ENCODE measurements at places on chromosomes 7 and 10.

DNA sequence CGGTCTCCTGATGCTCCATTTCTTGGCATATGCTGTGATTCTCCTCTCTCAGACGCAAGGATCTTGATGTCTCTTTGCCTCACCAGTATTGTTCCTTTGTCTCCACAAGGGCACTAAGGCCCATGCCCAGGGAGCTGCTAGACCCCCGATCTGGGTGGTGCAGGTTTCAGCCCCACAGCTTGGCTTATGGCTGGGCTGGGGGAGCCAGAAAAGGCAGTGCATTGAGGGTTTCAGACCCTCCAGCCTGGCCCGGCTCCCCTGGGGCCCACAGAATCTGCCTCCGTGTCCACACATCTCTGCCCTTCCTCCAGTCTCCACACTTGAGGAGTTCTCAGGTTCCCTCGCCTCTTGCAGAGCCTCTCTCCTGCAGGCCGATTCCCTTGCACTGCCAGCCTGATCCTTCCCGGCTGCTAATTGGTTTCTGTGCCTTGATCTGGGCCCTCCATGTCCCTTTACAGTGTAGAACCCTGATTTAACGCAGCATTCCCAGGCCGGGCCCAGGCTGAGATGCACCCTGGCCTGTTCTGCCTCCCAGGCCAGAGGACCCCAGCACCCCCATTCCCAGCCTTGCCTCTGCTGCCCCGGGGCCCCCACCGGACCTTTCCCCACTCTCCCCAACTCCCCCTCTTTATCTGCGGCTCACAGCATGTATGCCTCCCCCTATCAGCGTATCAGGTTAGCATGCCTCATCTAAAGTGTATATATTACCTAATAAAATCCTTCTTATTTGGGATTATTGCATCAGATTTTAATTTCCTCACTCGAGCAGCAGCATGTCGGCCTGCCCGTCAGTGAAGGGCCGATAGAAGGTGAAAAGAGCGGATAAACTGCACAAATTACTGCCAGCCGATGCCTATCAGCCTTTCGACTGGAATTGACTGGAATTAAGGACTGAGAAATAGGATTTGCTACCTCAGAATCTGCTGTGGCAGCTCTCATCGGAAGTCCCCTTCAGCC, 145.7 kb downstream of the C10orf105 start:
- DNase-seq: no peak

DNA sequence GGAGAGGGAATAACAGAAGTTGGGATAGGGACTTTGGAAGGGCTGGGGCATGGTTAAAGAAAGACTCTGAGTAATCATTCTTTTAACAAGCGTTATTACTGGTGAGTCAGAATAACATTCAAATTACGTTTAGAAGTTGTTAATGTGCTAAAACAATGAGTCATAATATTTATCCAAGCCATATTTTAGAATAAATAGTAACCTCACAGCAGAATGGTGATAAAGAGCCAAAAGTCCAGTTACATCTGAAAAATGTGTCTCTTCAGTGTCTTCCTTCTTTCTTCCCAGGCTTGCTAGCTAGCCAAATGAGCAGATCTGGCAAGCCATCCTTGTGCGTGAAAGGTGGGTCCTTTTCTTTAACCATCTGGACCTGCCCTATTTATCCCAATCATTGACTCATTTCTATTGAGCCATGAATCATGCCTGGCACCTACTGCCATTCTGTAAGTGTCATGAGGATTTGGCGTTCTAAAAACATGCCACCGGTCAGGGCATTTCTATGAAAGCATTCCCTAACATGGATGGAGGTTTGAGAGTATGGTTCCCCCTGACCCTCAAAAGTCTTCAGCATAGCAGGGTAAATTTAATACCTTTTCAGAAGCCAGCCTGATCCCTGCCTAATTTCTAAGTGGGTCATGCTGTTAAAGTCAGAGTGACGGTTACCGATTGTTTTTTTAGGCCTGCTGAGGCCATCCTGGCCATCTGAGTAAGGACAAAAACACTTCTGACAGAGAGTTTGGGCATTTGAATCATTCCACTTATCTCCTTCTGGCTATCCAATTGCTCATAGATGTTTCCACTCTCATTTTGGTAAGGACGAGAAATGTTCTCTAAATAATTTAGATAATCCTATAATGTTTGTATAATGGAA, 26.9 kb downstream of the MYPN start:
- no peak for DNase-seq

DNA sequence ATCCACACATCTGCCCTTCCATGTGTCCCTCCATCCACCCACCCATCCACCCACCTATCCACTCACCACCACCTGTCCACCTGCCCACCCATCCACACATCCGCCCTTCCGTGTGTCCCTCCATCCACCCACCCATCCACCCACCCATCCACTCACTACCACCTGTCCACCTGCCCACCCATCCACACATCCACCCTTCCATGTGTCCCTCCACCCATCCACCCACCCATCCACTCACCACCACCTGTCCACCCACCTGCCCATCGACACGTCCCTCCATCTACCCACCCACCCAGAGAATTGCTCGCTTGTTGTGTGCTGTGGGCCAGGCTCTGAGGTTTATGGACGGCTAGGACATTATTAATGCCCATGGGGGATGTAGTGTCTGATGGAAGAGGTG, 500.2 kb downstream of the DNAJB6 start:
- no peak for DNase-seq

GRCh38 chr7:54864663-54865062, 105.7 kb upstream of the SEC61G start:
- no peak for DNase-seq

DNA sequence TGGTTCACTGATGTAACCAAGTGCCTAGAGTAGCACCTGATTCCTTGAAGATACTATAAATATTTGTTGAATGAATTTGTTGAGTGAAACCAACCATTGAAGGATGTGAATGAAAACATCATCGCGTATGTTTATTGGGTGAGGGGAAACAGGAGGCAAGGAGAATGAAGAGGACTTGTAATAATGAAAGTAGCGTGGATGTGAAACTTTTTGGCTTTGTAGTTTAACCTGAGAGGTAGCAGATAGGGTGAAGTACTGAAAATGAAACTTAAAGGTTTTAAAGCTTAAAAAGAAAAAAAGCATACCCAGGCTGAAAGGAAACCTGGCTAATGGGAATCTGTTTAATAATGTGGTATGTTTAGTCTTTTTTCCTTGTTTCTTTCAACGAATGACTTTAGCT, 5.2 kb downstream of the CCNY start:
- DNase-seq: peak; percentile 24

DNA sequence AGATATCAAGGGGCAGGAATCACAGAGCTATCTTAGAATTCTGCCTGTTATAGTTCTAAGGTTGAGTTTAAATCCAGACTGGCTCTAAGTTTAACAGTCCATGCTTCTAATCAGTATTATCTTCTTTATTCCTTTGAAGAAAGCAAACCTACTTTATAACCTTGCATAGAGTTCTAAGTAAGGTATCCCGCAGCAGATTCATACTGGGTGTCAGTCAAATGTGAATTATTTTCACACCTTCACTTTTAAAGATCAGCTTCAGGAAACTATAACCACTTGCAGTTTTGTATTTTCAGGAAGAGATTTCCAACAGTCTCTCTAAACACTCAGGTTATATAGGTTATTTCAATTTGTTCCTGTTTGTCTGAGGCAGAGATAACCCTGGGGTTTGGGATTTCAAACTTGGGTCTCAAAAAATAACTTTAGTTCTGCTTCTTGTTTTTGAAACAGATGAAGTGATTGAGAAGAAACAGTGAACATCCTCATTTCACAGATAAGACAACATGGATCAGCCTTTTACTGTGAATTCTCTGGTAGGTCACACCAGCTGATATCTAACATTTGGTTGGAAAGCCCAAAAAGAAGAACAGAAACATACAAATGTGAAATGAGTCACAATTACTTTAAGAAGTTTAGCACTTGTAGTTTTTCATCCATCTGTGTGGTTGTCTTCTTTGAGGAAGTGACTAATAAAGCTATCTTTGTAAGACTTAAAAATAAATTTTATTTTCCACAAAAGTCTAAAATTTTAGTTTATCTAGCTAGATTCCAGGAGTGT, 21.4 kb downstream of the STAMBPL1 start:
- no peak for DNase-seq
